ENCODE measurements at places on chromosomes 7 and 10.

GRCh38 chr10:81021428-81022129 is 483.9 kb downstream of the SH2D4B start:
- no peak for DNase-seq

- DNase-seq, result no peak
These were observed 100.6 kb upstream of the CELF2 start for GRCh38 chr10:10917031-10917430.

- no peak for DNase-seq
These were observed 11.1 kb downstream of the KCP start for GRCh38 chr7:128899392-128899791.

GRCh38 chr10:75655791-75656451 is 224.5 kb downstream of the LRMDA start:
- DNase-seq, result no peak

DNA sequence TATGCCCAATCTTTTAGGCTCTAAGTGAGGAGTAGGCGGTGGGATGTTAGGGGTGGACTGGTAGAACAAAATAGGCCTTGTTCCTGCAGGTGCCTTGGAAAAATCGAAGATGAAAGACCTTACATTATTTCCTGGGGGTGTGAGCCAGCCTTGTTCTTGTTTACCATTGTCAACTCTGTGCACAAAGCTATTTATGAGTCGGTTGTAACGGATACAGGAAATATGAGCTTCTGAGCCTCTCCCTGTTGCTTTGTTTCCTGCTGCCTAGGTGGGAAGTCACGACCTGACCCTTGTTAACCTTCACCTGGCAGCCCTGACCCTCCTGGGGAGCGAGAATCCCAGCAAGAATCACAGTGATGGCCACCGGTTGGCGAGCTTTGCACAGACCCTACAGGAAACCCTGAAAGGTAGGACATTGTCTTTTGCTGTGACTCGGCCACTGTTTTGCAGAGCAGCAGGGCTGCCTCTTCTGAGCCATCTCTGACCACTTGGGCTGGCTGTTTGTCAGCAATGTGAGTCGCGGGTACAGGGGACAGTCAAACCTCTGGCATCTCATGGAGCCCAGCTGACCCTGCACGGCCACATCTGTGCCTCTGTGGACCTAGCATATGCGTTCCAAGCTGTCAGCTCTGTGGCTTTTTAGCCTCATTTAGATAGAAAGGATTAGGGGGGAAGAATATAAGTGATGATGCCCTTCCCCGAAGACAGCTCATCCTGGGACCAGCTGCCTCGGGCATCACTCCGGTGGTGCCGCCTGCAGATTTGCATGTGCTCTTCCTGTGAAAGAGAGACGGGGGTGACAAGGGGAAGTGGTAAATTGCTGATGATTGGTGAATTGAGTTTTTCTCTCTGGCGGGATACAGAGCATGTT is 102.1 kb upstream of the ANLN start:
- DNase-seq, result no peak

DNA sequence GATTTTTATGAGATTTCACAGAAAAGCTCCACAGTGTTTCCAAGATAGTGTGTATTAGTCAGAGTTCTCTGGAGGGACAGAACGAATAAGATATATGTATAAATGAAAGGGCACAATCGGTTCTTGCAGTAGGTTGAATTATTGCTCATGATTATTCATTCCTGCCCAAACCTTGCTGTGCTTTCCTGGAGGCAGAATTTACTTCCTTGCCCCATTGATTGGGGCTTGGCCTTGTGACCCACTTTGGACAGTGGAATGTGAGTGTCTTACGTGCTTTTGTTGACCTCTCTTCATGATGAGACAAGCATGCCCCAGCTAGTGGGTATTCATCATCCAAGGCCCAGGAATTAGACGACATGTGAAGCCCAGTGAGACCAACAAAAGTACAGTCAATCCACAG is 53.0 kb upstream of the ABCB5 start:
- DNase-seq, result no peak

DNA sequence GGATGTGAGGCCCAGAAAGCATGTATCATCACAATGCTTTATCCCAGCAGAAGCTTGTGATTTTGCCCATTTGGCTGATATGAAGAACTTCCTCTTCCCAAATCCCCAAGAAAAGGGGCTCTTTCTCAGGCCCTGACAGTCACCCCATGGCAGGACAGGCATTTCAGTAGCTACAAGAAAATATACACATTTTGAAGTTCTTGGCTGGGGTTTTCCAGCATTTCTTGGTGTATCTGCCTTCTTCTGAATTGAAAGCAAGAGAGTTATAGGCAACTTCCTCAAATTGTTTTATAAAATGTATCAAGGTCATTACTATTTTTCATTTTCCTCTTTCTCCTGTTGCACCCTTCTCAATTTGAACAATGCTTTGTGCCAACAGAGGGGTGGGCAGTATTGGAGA is 63.3 kb upstream of the PDLIM1 start:
- no peak for DNase-seq

GRCh38 chr7:41027428-41028115 is 675.3 kb downstream of the INHBA start:
- no peak for DNase-seq

GRCh38 chr7:106959753-106960152 is 84.8 kb upstream of the PRKAR2B start:
- DNase-seq, result no peak

DNA sequence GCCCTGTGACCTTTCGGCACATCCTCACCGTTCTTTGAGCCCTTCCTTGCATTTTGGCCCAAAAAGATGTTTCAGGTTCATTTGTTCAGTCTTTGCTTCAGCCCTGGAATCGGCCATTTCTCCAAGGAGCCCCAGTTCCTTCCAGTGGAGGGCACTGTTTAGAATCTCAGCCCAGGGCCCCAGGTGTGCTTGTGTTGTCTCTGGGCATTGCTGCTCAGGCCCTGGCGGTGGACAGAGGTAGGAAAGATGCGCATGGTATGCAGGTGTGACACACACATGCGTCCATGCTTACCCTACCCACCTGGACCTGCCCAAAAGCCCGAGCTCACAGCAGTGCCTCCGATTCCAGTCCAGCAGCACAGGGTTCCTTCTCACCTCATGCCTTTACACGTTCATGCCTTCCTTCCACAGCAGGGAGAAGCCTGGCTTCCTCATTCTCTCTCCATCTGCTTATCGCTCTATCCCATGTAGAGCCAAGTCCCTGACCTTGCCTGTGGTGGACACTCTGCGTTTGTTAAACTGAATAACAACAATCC is 70.6 kb downstream of the LHPP start:
- DNase-seq, result no peak

DNA sequence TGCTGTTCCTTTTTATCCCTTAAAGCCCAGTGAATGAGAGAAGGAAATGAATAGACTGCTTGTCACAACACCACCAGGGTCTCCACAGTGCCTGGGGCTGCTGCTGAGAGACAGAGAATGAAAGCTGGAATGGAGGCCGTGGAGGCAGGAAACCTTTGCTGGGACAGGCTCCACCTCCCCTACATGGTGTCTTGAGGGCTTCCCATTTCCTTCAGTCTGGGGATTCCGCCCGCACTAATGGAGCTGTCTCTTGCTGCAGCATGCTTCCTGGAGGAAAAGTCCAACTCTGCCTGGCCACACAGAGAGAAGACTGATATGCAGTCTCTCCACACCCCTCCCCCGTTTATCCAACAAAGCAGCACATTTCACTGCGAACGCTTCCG is 54.5 kb downstream of the LRRC4 start:
- DNase-seq, result no peak
